ENCODE measurements at places on chromosomes 7 and 10.
A peak's percentile ranks its signal among the peaks of the same experiment; 100 is the strongest.

- no peak for DNase-seq
Observed at GRCh38 chr10:57955076-57955475, 312.6 kb downstream of the IPMK start.

GRCh38 chr10:132253092-132253687 lies 54.6 kb downstream of the STK32C start:
- no peak for DNase-seq

DNA sequence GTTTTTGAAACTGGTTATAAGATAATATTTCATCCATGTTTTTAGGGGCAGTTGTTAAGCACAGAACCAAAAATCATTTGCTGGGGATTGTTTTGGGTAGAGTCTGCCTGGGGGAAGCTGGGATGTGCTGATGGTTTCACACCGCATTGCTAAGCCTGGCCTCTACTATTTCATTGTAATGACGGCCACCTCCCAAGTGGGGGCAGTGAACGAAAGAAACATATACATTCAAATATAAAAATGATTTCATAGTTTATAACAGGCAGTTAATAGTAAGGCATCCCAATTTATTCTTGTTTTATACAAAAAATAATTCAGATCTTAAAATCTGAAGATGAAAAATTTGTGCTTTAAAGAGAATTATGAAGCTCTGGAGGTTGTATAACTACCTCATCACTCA lies 750.8 kb downstream of the REEP3 start:
- no peak for DNase-seq

DNA sequence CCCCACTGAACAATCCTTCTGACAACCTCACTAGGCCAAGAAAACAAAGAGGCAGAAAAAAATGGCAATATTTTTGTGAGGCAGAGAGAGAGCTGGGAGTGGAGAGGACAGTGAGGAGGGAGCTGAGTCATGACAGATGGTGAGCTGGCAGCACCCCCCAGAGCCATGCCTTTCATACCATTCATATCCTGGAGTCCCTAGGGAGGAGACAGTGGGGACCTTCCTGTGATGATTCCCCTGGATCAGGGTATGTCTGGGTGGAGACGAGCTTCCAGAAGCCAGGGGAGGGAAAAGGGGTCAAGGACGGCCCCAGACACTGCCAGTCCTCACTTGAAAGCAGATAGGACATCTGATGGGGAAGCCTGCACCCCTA lies 160.5 kb downstream of the ADAM12 start:
- no peak for DNase-seq

- peak; percentile 37 for DNase-seq
Observed at GRCh38 chr7:38335492-38336147, 62.2 kb upstream of the TARP start.

DNA sequence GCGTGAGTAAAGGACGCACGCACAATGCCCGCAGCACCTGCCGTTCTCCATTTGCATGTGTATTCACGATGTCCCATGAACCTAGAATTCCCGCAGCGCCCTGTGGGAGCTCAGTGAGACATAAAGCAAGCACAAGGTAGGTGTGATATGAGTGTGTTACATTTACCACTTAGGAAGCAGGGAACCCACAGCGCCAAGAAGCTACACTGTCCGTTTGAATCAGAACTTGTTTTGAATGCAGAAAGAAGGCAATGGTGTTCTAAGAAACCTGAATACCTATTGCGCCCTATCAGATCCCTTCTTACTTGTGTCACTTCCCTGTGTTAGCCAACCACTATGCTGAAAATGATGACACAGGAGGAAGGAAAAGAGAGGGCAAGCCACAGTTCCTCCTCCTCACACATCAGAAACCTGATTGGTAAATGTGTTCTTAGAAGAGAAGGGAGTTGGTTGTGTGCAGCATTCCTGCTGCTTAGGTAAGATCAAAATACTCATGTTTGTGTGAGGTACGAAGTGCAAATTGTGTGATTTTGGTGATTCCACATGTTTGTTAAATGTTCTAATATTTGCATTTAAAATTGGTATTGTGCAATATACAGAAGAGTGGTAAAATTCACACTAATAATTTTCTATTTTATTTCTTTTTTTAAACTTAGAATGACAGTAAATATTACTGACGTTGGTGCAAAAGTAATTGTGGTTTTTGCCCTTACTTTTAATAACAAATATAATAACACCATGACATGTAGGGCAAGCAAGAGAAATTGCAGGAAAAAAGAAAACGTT lies 185.4 kb downstream of the SEC23IP start:
- DNase-seq: no peak

- no peak for DNase-seq
Observed at GRCh38 chr10:115624448-115624847, 531.3 kb downstream of the ATRNL1 start.

- no peak for DNase-seq
Observed at GRCh38 chr7:43906331-43907010, at the start of gene URGCP. TSS of gene URGCP (minus strand) at chr7:43906596. CDS start at chr7:43906575, 21 bp downstream.

DNA sequence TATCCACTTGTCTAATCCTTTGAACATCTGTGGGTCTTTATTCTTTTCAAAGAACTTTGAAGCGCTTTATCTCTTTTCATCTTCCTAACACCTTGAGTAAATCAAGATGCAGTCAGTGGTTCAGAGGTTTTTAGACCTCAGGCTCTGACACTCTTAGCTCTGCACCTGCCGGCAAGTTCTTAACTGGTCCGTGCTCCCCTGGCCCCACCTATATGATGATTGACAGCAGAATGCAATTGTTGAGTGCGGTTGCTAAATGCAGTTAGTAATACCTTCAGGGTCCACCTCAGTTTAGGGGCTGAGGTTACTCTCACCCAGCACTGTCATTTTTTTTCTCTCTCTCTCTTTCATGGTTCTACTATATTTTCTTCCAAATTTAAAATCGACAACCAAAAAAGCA lies 854.2 kb upstream of the AUTS2 start:
- peak; percentile 27 for DNase-seq

- no peak for DNase-seq
Observed at GRCh38 chr7:149423449-149424110, 37.3 kb downstream of the ZNF777 start.

DNA sequence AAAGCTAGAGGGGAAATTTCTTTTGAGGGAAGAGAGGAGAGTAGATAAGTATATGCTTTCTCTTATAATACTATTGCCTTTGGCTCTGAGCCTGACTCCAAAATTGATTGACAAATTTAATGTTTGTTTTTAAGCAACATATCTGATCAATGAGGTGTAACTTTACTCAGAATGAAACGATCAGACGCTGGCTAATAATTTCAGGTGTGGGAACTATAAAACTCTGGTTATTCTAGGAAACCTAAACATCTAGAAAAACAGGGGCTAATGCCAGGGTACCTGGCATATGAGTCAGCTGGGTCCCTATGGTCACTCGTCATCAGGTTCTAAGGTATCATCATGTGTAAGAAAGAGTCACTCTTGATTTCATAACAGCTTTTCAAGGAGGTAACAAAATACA lies 139.7 kb downstream of the ATE1 start:
- no peak for DNase-seq

- no peak for DNase-seq
Observed at GRCh38 chr10:129718548-129719414, 245.3 kb downstream of the EBF3 start.

GRCh38 chr10:3538656-3539531 lies 246.1 kb downstream of the KLF6 start:
- no peak for DNase-seq

DNA sequence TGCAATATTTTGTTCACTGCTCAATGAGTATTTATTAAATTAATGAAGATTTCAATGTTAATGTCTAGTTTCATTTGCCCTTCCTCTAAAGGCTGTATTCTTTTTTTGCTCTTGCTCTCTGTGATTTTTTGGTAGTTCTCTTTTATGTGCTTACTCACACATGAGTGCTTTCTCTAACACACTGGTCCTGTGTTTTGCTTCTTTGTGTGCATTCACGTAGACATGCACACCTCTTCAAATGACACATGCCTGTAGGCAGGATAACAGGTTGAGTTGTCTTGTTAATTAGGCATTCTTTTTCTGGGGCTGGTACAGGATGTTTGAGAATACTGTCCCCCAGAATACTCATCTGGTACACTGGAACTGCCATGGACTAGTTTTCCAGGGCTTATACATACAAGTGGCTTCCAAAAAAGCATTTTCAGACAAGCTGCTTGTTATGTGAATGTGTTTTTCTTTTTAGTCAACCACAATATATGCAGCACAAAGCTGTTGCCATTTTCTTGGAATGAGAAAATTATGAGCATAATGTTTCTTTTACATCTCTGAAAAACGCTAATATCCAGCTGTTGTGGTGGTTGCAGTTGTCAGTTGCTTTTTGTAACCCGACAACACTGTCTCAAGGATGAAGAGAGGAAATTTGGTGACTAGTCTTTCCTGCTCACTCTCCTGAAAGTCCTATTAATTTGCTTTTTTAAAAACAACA lies 416.4 kb downstream of the AUTS2 start:
- DNase-seq: no peak

DNA sequence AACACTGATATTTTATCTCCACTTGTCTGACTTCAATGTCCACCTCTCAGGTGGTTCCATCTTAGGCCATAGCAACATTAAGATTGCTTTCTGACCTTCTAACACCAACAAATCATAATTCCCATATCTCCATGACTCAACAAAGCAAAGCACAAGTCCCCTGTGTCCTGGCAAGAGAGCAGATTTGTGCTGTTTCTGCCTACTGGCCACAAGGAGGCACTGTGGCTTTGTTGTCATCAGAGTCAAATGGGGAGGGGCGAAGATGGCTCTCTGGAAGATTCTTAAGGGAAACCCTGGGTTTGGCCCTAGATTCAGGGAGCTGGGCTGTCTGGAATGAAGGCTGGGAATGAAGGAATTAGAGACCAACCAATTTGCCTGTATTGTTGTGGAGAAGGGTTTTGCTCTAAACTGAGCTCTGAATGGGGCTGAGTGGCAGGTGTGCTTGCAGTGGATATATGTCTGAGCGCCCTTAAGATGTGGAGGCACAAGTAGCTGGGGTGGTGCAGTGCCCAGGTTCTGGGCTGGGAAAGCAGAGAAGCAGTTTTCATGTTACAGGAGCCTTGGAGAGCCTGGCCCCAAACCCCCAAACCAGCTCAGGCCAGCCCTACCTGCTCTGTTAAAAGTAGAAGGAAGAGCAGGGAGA lies 154.8 kb upstream of the PRSS58 start:
- no peak for DNase-seq

DNA sequence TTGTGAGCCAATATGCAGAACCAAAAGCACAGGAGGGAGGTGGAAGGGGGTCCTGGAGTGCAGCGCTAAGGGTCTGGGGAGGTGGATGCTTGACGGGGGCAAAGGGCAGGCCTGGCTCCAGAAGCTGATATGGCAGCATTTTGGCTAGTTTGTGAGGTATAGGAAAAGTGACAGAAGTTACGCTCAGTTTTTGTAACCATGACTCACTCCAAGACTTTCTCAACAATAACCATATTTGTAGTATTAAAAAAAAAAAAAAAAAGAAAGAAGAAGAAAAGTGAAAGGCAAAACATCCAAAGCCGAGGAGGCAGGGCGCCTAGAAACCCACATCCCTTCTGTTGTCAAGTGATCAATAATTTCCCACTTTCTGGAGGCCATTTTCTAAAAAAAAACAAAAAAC lies 92.3 kb downstream of the RNF216 start:
- DNase-seq: no peak

DNA sequence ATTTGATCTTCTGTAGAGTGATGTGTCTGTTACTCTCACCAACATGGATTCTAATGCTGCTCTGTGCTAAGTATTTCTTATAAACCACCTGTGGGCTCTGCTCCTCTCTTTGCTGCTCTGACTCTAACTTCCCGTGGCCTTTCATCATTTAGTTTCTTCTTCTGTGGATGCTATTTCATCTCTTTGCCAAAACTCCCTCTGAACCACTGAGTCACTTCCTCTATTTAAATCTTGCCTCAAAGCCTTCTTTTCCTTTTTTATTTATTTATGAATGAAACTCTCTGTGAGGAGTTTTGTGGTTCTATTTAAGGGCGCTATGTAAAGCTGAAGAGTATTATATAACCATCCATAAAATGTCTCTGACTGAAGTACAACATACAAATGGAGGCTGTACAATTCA lies 538.5 kb downstream of the SUGCT start:
- DNase-seq: no peak

DNA sequence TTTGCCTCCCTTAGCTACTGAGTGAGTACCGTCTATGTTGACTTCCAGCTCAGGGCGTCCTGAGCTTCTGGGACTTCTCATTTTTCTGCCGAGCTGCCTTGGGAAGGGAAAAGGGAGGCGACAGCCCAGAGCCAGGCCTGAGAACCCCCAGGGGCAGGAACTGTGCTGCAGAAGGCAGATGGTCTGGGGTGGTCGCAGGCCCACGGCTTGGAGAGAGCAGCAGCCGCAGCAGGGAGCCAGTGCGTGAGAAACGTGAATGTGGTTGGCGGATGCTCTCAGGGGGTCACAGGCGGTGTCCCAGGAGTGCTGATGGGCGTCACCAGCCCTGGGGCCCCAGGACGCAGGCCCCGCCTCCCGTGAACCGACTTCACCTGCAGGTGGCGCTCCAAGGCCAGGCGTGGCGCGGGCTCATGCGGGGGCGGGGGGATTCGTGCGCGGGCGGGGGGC lies 9.2 kb upstream of the PWWP2B start:
- DNase-seq: no peak

DNA sequence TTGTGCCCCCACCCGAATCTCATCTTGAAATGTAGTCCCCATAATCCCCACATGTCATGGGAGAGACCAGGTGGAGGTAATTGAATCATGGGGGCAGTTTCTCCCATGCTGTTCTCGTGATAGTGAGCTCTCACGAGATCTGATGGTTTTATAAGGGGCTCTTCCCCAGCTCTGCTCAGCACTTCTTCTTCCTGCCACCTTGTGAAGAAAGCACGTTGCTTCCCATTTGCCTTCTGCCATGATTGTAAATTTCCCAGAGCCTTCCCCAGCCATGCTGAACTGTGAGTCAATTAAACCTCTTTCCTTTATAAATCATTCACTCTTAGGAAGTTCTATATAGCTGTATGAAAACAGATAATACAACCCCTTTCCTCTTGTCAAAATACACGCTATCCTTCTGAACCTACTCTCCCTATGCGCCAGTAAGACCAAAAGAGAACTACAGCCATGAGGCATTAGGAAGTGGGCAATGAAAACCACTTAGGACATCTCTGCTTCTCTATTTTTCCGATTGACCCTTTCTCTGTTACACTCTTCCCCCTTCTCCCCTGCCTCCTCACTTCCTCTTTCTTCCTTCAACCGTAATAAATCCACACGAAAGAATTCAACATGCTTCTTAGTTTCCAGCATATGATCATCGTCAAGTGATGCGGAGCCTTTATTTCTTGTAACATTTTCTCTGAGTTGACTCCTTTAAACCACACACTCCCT lies 101.2 kb upstream of the WDR11 start:
- DNase-seq: no peak
